SK-N-SH (cell line): ENCODE measurements at places on chromosomes 7 and 10. TPM values are rescaled to one million over a fixed set of nuclear protein-coding genes. Genes with fewer than 3 reads are reported as not detected.

Gene MARVELD1
- polyA plus RNA-seq: 53.0 and 53.8 TPM in 2 replicates

Gene FAM237B
- polyA plus RNA-seq: 0.02 and 0.03 TPM in 2 replicates

Gene FAM25A
- not detected in 2 replicates for polyA plus RNA-seq

Gene CALU
- polyA plus RNA-seq: 195 and 294 TPM in 2 replicates

Gene ANKRD1
- 41.7 and 72.8 TPM in 2 replicates for polyA plus RNA-seq

Gene PLXNA4
- polyA plus RNA-seq: 2.4 and 3.0 TPM in 2 replicates

Gene CXCL12
- polyA plus RNA-seq: 4.1 and 4.7 TPM in 2 replicates

- no peak for DNase-seq
Observed at GRCh38 chr7:121271916-121272315, 56.9 kb upstream of the WNT16 start.

- no peak for DNase-seq
Observed at GRCh38 chr10:78178940-78179339, 145.3 kb downstream of the RPS24 start.

DNA sequence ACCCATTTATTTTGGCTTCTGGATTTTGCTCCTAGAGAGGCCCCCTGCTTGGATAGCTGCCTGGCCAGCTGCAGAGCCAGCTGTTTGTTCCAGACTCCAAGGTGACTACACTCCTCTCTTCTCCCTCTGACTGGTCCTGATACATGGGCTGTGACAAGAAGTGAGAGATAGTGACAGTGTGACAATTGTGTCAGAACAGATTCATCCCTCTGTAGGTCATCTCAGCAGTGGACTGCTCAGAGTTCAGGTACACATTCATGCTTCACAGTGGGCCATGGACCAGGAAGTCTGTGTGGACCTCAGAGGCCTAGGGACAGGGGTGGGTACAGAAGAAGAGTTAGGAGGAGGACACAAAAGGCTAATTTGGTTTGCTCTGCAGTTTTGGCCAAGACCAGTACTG is 188.2 kb upstream of the MKLN1 start:
- no peak for DNase-seq

DNA sequence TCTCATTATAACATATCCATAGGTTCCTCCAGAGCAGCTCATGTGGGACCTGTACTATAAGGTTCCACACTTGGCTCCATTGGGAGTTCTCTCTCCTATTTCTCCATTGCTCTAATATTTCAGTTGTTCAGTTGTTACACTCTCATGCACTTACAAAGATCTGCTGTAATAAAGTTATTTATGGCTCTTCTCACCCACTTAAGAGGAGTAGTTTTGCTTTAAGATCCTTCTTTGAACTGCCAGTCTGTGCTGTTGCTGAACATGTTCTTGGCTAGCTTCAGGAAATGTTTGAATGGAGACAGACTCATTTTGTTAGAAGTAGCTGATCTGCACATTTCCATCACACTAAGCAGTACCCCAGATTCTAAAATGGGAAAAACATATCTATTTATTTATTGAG is 250.1 kb downstream of the CDK14 start:
- no peak for DNase-seq

- DNase-seq: no peak
Observed at GRCh38 chr10:121684276-121684675, 86.0 kb upstream of the FGFR2 start.

- DNase-seq: no peak
Observed at GRCh38 chr10:23918090-23918723, 290.7 kb upstream of the KIAA1217 start.

DNA sequence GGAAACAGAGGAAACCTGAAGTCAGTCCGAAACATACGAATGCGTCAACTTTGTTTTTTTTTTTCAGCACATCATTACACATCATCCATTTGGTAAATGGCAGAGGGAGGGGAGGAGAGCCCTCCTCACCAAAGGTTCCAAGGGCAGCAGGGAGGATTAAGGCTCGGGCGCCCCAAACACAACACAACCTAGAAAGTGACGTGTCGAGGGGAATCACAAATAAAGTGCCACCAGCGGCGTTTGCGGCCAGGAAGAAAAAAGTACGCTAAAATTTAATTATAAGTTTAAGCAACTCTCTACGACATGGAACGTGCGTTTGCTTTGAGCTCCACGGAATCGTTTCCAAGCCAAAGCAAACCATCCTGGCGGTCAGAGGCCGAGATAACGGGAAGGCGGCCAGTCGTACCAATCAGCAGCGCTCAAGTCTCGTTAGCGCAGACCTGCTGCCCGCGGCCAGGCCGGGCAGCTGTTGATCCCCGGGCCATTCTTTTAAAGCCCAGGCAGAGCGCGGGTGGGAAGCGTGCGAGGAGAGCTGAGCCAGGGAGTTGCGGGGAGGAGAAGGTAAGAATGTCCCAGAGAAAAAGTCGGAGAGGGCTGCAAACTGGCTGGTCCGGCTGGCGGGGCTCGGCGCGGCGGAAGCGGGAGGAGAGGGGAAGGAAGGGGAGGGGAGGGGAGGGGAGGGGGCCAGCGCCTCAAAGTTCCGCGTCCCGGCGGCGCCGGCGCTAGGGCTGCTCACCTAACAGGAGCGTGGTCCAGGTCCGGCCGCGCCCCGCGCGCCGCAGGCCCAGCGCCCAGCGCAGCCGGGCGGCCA is 719 bp downstream of the DPY19L1 start:
- DNase-seq: peak; percentile 80

DNA sequence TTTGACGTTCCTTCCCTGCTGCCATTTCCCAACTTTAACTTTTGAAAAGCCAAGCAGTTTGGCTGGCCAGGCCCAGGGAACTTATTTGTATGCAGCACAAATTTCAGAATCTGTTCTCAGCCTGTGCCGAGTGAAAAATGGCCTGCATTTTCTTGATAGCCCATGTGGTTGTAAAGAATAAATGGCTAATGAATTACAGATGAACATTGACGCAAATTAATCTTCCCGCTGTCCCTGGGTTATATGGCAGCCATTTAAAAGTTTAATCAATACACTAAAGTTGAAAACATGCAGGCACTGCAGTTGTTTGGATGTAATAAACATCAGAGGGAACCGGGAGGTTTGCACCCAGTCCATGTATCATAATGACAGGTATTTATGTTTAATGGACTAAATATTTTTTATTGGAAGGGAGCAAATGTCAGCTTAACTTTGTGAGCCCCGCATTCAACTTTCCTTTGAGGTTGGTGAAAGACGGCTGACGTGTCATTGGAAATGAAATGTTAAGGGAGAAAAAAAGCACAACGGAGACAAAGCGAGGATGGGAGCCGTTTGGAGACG is 1092.4 kb downstream of the LRMDA start:
- no peak for DNase-seq

GRCh38 chr10:98023024-98023423 is 7.4 kb downstream of the CRTAC1 start:
- no peak for DNase-seq

GRCh38 chr10:119031496-119032059 is 2.1 kb downstream of the NANOS1 start:
- no peak for DNase-seq
